GM04503 (cell line): ENCODE measurements at places on chromosomes 5 and 9.

GRCh38 chr9:107584186-107584585 lies 94.6 kb upstream of the KLF4 start:
- DNase-seq: no peak

- DNase-seq: no peak
Measured at GRCh38 chr5:19930451-19930850, 57.5 kb downstream of the CDH18 start.

- no peak for DNase-seq
Measured at GRCh38 chr5:172630986-172631385, 10.1 kb upstream of the NEURL1B start.

- DNase-seq: no peak
Measured at GRCh38 chr5:109546461-109546860, 136.7 kb upstream of the PJA2 start.

DNA sequence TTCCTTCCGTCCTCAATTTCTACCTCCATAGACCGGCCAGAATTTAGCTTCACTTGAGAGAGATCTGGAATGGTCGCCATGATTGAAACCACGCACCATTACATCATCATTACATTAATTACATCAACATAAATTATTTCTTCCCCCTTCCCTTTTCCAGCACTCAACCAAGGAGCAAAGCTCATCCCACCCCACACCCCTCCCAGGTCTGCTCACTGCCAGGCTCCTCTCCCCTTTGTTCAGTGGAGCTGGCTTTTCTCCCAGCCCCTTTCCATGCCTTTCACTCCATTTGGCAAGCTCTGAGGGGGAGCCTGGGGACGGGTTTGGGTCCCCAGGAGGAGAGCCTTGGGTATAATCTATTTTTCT lies 8.4 kb downstream of the RACK1 start:
- no peak for DNase-seq

DNA sequence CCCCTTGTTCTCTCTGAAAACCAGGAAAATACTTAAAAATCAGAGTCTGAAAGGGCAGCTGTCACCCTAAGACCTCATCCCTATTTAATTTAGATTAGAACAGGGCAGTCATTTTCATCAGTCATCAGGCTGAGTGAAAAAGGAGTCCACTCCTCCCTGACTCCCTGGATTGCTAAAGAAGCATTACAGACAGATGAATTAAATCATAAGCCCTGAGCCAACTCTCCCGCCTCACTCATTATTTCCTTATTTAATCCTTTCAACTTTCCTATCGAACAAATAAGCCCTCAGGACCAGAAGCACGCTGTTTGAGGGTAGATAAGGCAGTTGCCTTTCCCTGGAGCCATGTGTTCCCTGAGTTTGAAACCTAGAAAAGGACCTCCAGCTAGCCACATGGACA lies 201.9 kb upstream of the ANKRD55 start:
- DNase-seq: no peak

GRCh38 chr9:94611638-94612068 lies 18.0 kb upstream of the FBP2 start:
- no peak for DNase-seq

DNA sequence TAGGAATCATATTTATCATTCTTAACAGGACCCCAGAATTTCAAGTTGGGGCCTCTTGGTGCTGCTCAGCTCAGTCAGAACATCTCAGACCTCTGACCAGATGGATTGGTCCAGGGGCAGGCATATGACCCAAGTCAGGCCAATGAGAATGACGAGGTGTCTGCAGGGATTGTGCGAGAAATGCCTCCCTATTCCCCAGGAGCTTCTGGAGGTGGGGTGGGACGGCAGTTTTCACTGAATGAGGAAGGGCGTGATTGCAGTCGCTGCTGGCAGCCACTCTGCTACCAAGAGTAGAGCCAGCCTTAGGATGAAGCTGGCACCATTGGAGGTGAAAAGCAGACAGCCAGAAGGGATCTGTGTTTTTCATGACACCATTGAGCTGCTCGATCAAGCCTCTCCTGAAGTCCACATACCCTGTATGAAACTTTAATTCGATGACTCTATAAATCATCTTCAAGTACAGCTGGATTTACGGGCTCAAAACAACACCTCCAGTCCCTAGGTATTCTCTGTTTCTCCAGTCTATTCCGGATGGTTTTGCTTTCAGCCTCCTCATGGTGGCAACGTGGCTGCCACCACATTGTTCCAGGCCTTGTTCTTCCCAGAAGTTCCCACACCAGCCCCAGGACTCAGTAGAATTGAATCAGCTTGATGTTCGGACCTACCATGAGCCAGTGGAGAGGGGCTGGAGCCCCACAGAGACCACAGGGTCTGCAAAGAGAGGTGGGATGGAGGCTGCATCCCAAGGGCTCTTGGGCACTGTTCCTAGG lies 70.2 kb upstream of the ADAMTS2 start:
- no peak for DNase-seq

DNA sequence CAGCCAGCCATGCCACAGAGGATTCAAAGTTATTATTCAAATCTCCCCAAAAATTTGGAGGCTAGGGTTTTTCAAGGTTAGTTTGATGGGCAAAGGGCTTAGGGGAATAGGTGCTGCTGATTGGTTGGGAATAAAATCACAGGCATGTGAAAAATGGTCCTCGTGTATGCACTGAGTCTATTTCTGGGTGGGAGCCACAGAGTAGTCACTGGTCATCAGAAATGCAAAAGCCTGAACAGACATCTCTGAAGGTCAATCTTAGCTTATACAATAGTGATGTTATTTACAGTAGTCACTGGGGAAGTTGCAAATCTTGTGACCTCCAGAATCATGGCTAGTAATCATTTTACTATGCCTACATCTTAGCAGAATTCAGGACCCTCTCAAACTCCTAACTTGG lies 1.3 kb downstream of the IL33 start:
- DNase-seq: no peak

GRCh38 chr5:59798862-59799667 lies 94.5 kb downstream of the PDE4D start:
- no peak for DNase-seq

GRCh38 chr5:86572825-86573517 lies 44.8 kb upstream of the COX7C start:
- DNase-seq: no peak

DNA sequence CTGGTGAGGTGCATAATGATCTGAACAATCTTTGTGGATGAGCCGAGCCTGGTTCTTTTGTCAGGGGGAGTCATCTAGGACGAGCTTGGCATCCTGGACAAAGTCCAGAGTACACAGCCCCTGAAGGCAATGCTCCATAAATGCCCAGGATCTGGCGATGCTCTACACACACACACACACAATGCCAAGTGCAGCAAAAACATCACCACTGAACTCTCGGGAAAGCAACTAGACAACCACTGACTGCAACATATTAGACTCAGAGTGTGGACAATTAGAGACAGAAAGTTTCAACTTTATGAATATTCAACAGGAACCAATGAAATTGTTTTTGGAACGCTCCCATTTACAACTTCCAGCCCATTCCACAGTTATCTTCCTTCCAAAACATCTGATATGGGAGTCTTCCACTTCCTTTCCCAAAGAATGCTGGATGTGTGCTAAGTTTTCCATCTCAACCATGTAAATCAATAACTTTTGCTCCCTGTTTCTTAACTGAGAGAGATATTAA lies 227.6 kb upstream of the ANKRD55 start:
- DNase-seq: no peak

DNA sequence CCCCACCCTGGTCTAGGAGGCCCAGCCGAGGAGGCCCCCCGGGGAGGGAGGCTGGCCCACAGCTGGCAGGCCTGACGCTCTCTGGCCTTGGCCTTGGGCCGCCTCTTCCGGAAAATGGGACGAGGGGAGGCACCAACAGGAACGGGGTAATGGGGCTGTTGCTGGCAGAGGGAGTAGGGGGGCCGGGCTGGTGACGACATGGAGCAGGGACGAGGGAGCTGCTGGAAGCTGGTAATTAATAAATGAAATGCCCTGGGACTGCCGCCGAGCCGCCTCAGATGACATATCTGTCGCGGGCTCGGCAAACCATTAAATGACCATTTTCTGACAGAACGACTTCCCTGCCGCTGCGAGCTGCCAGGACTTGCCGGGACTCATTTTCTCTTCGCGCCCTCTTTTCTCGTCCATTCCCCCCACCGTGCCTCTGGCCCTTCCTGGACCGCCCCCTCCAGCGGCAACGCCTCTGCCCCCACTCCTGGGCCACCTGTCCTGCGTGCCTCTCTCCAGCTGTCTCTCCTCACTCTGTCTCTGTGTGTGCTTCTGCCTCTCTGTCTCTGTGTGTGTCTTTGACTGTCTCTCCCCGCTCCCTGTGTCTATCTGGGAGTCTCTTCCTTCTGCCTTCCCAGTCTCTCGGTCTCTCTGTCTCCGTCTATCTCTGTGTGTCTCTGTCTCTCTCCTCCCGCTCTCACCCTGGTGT lies 215.7 kb downstream of the PAX5 start:
- DNase-seq: no peak

DNA sequence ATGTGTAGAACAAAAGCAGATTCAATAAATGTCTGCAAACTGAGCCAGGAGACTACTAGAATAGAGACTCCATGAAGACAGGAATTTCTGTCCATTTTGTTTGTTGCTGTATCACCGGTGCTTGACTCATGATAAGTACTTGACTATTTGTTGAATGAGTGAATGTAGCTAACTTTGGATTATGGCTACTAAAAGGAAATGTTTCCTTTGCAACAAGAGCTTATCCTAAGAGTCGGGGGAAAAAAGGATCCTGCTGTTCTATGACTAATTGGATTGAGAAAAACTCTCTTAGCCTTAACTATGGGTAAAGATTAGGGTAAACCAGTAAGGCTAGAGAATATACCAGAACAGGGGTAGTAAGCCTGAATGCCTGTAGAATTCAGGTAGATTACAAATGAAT lies 3.5 kb downstream of the PAIP1 start:
- no peak for DNase-seq

GRCh38 chr9:104863180-104863883 lies 64.6 kb downstream of the ABCA1 start:
- DNase-seq: peak; percentile 53

- no peak for DNase-seq
Measured at GRCh38 chr9:15142878-15143534, 164.0 kb downstream of the TTC39B start.

DNA sequence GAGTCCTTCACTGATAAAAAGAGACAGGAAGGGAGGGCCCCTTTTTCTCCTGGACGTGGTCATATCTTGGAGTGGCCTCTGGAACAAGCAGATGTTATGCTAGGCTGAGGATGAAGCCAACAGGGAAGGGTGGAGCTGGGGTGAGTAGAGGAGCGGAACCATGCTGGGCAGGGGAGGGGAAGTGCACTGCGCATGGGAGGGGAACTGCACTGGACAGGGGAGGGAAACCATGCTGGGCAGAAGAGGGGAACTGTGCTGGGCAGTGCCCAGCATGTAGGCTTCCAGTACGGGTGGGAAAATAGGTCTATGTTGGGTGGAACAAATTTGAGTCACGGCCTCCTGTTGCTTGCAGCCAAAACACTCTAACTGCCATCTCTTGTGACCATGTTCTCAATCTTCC lies 19.3 kb upstream of the IRX4 start:
- no peak for DNase-seq

- no peak for DNase-seq
Measured at GRCh38 chr9:131773911-131774379, 34.1 kb upstream of the RAPGEF1 start.

- no peak for DNase-seq
Measured at GRCh38 chr5:173853370-173854131, 34.6 kb upstream of the CPEB4 start.

- DNase-seq: no peak
Measured at GRCh38 chr5:55572020-55572419, 37.3 kb upstream of the PLPP1 start.
